ENCODE measurements at places on chromosomes 13 and 19. TPM values are rescaled to one million over a fixed set of nuclear protein-coding genes. Genes with fewer than 3 reads are reported as not detected.

Gene CCNA1
- 0.08 TPM for total RNA-seq

Gene LGALS16
- total RNA-seq, result not detected

Gene CDX2
- total RNA-seq, result not detected

Gene OR7A5
- total RNA-seq, result not detected

Gene KIRREL2
- total RNA-seq, result not detected

Gene LGALS14
- total RNA-seq, result not detected

Gene IGFL1
- total RNA-seq, result not detected

Gene ELSPBP1
- total RNA-seq, result not detected

- no peak overlapping the region for H3K4me3 ChIP-seq
- H3K36me3 ChIP-seq, result no peaks in the 10 kb centered on the region
Measured at GRCh38 chr19:7953060-7953459, 9.6 kb upstream of the TIMM44 start.

GRCh38 chr13:36920616-36921185 lies 663 bp upstream of the SMAD9 start:
- peaks cover 4% of the 10 kb centered on the region for H3K27me3 ChIP-seq
- no peak overlapping the region for H3K27ac ChIP-seq
- no peak for DNase-seq
- peaks cover 9% of the 10 kb centered on the region for H3K4me1 ChIP-seq
- H3K4me3 ChIP-seq, result no peak overlapping the region
- no peaks in the 10 kb centered on the region for H3K36me3 ChIP-seq

- no peak for DNase-seq
- H3K4me3 ChIP-seq, result no peak overlapping the region
- peaks cover 12% of the 10 kb centered on the region for H3K36me3 ChIP-seq
- H3K27ac ChIP-seq, result no peak overlapping the region
Measured at GRCh38 chr19:12873891-12874745, 7.1 kb downstream of the DNASE2 start.

DNA sequence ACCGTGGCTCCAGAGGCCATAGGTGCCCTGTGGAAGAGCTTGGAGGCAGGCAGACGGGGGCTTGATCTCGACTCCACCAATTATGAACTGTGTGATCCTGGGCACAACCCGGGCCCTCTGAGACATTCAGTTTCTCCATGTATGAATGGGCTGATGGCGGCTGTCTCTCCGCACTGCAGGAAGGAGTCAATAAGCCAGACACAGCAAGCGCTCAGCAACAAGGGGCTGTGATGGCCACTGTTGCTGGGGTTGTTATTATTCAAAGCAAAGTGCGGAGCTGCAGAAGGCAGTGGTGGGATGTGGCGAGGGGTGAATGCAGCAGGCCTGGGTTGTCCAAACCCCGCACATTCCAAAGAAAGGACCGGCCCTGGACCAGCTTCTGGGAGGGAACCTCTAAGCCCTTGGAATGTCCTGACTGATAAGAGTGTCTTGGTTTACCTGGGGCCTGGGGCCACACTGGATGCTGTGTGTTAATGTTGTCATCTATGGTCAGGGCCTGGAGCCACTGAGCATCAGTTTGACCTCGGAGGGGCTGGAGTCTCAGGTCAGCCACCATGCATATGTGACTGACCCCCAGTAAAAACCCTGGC lies 8.3 kb downstream of the TMEM143 start:
- no peaks in the 10 kb centered on the region for H3K27me3 ChIP-seq
- DNase-seq, result no peak
- no peak overlapping the region for H3K27ac ChIP-seq
- no peak overlapping the region for H3K4me3 ChIP-seq
- no peaks in the 10 kb centered on the region for H3K4me1 ChIP-seq
- peaks cover 2% of the 10 kb centered on the region for H3K36me3 ChIP-seq

- no peak for DNase-seq
- H3K36me3 ChIP-seq, result no peaks in the 10 kb centered on the region
- H3K27me3 ChIP-seq, result no peaks in the 10 kb centered on the region
- no peak overlapping the region for H3K4me3 ChIP-seq
- H3K27ac ChIP-seq, result peak overlapping the region; percentile 36
- peaks cover 18% of the 10 kb centered on the region for H3K4me1 ChIP-seq
Measured at GRCh38 chr13:113493315-113493951, 2.9 kb upstream of the DCUN1D2 start.

DNA sequence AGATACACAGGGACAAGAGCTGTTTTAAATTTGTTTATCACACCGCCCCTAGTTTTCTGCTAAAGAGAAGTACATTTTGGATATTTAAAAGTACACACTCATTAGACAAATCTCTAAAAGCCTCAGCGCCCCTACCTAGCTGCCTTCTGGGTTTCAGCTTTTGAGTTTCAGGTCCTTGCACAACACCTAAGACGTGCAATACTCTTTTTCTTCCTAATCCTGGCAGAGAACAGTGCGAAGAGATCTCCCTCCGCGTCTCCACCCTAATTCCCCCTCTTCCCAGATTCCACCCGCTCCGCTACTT lies 421 bp upstream of the KLF5 start:
- H3K36me3 ChIP-seq, result no peaks in the 10 kb centered on the region
- H3K4me1 ChIP-seq, result peaks cover 7% of the 10 kb centered on the region
- H3K4me3 ChIP-seq, result peak overlapping the region; percentile 45
- H3K27me3 ChIP-seq, result no peaks in the 10 kb centered on the region
- H3K27ac ChIP-seq, result no peak overlapping the region
- DNase-seq, result no peak

- peaks cover 2% of the 10 kb centered on the region for H3K36me3 ChIP-seq
- H3K4me3 ChIP-seq, result peak within 1 kb of the TSS; percentile 75
- H3K27ac ChIP-seq, result peak within 1 kb of the TSS; percentile 99
- peak; percentile 69 for DNase-seq
- no peaks in the 10 kb centered on the region for H3K27me3 ChIP-seq
Measured at GRCh38 chr19:35248310-35249145, at the start of gene LSR. Gene LSR (plus strand): TSS chr19:35249002. CDS start chr19:35249023, 21 bp downstream.

DNA sequence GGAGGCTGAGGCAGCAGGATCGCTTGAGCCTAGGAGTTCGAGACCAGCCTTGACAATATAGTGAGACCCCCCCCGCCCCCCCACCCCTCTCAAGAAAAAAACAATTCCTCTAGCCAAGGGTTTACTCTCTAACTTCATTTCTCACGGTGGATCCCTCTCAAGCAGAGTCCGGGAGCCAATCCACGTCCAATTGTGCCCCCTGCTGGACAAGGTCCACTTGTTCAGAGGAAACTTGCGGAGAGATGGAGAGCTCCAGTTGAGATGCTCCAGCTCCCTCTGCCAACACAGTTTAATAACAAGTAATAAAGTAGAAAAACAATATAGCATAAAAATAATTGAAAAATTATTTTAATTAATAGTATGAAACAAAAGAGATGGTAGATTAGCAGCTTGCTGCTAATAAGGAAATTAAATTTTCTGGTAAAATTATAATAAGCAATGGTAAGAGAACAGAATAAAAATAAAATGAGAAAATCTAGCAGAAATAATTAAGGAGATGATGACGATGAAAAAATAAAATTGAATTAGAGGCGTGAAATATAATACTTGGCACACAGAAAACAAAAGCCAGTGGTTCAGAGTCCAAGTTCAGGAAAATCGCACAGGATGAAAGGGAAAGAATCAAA lies 14.5 kb upstream of the SIGLEC14 start:
- H3K27me3 ChIP-seq, result no peaks in the 10 kb centered on the region
- H3K4me3 ChIP-seq, result no peak overlapping the region
- no peak overlapping the region for H3K27ac ChIP-seq
- peak; percentile 80 for DNase-seq
- H3K36me3 ChIP-seq, result no peaks in the 10 kb centered on the region
- no peaks in the 10 kb centered on the region for H3K4me1 ChIP-seq

DNA sequence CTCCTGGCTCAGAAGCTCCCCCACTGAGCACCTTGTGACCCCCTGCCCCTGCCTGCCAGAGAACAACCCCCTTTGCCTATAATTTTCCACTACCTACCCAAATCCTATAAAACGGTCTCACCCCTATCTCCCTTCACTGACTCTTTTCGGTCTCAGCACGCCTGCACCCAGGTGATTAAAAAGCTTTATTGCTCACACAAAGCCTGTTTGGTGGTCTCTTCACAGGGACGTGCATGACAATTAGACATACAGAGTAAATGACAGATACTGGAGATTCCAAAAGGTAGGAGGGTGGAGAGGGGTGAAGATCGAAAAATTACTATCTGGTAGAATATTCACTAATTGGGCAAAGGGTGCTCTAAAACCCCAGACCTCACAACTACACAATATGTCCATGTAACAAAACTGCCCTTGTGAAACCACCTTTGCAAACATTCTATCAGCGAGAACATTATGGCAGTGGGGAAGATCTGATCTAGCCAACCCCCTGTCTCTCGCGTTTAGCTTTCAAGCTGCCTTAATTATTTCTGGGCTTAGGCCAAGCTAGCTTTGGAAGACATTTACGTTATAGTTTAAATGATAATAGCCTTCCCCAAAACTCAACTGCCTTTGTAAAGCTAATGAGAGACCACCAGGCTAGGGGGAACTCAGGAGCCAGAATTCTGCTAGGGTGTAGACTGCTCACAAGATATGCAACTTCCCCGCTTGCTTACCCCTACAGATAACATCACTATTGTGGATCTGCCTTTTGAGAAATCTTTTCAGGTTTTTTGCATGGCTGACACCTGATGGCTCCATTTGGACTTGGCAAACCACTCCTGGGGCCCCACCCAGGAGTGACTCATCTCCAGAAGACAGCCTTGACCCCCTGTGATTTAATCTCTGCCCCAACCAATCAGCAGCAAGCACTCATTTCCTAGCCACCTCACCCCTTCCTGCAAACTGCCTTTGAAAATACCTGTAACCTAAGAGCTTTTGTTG lies 1534.0 kb upstream of the SPRY2 start:
- DNase-seq, result no peak
- no peak overlapping the region for H3K27ac ChIP-seq
- no peaks in the 10 kb centered on the region for H3K4me1 ChIP-seq
- H3K36me3 ChIP-seq, result no peaks in the 10 kb centered on the region
- H3K27me3 ChIP-seq, result no peaks in the 10 kb centered on the region

- no peak overlapping the region for H3K4me3 ChIP-seq
- H3K36me3 ChIP-seq, result no peaks in the 10 kb centered on the region
- DNase-seq, result no peak
- no peaks in the 10 kb centered on the region for H3K4me1 ChIP-seq
- H3K27ac ChIP-seq, result no peak overlapping the region
- H3K27me3 ChIP-seq, result no peaks in the 10 kb centered on the region
Measured at GRCh38 chr13:25132751-25133390, 36.9 kb downstream of the PABPC3 start.

DNA sequence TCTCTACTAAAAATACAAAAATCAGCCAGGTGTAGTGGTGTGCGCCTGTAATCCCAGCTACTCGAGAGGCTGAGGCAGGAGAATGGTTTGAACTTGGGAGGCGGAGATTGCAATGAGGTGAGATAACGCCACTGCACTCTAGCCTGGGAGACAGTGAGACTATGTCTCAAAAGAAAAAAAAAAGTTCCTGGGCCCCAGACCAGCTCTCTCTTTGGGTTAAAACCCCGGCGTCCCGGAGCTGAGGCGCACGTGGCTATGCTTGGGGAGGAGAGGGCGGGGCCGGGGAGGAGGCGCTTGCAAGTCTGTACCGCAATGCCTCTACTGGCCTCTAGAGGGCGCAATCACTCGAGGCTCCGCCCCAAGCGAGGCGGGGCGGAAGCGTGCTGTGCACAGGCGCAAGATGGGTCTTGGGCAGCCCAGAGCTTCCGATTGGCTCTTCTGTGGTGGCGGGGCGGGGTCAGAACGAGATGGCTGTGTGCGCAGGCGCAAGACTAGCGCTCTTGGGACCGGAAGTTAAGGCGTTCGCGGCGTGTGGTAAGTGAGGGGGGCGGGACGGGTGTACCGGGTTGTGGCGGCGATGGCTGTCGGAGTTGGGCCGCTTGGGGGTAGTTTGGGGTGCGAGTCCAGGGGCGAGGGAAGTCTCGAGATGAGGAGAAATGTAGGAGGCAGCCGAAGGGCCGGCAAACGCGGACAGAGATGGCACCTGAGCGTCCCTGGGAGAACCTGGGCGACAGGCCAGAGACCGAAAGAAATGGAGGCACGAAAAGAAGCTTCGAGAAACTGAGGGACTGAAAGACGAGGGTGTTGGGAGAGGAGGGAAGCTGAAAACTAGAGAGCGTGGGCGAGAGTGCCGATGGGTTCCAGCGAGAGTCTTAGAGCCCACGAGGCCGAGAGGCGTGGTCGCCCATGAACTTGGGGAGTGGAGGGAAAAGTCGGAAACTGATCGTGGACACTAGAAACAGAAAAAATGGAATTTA lies at the start of gene DHX34:
DHX34 (plus strand) TSS at position 497 of the 977 bp plus-strand sequence. CDS start 3,716 bp downstream, outside the sequence.
- no peaks in the 10 kb centered on the region for H3K36me3 ChIP-seq
- peak within 1 kb of the TSS; percentile 64 for H3K4me3 ChIP-seq
- peak within 1 kb of the TSS; percentile 30 for H3K27ac ChIP-seq
- peak; percentile 99 for DNase-seq

- H3K4me1 ChIP-seq, result peaks cover 29% of the 10 kb centered on the region
- H3K27ac ChIP-seq, result peak overlapping the region; percentile 19
- no peaks in the 10 kb centered on the region for H3K27me3 ChIP-seq
- H3K36me3 ChIP-seq, result peaks cover 6% of the 10 kb centered on the region
- no peak overlapping the region for H3K4me3 ChIP-seq
Measured at GRCh38 chr19:13095934-13096927, 6.4 kb downstream of the LYL1 start.

DNA sequence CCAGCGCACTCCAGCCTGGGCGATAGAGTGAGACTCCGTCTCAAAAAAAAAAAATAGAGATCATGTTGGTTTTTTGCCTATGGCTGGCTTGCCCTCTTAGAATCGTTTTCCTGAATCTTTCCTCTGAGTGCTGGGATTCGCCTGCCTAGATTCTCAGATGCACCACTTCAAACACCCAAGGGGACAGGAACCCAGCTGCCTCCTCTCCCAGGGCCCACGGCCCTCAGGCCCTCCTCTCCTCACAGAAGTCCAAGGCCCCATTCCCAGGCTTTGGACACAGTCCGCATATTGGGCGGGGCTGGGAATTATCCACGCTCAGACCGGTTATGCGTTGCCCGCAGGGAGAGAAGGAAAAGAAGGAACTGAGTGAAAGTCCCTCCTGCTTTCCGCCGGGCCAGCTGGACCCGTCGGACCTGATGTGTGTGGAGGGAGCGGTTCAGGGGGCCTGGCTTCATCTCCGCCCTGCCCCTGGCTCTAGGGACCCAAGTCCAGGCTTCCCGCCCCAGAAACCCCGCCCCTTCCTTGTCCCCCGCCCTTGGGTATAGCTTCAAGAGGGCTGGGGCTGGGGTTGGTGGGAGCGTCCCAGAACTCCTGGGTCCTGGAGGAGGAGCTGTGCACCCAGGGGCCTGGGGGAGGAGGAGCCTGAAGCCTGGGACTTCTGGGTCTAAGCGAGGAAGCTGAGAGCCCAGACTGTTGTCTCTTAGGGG lies 5.8 kb downstream of the PPFIA3 start:
- DNase-seq, result no peak
- no peaks in the 10 kb centered on the region for H3K27me3 ChIP-seq
- H3K4me1 ChIP-seq, result peaks cover 15% of the 10 kb centered on the region
- no peak overlapping the region for H3K4me3 ChIP-seq
- no peaks in the 10 kb centered on the region for H3K36me3 ChIP-seq
- H3K27ac ChIP-seq, result no peak overlapping the region

Measured in liver (tissue), 10 donors.